Purkinje cell (primary cell): ENCODE measurements at places on chromosomes 7 and 10. TPM values are rescaled to one million over a fixed set of nuclear protein-coding genes. Genes with fewer than 3 reads are reported as not detected.

ZNF425 gene
- polyA plus RNA-seq: 0.45 and 2.4 TPM in 2 replicates

MKI67 gene
- 0.18 TPM in 1 of 2 replicates, not detected in the other for polyA plus RNA-seq

XRCC2 gene
- 0.25 and 0.75 TPM in 2 replicates for polyA plus RNA-seq

PNLIPRP1 gene
- polyA plus RNA-seq: not detected in 2 replicates

HOXA7 gene
- not detected in 2 replicates for polyA plus RNA-seq

EEF1AKMT2 gene
- 15.0 and 24.0 TPM in 2 replicates for polyA plus RNA-seq

OR2A12 gene
- not detected in 2 replicates for polyA plus RNA-seq

ARHGEF35 gene
- polyA plus RNA-seq: not detected in 2 replicates

BMI1 gene
- 20.9 and 38.0 TPM in 2 replicates for polyA plus RNA-seq
